Bronchus fibroblast of lung (primary cell): ENCODE measurements at places on chromosomes 5 and 9. TPM values are rescaled to one million over a fixed set of nuclear protein-coding genes. Genes with fewer than 3 reads are reported as not detected.

ARL14EPL gene
- 0.17 TPM in 1 of 2 replicates, not detected in the other for total RNA-seq

ATP10B gene
- total RNA-seq: not detected in 2 replicates

C5orf58 gene
- total RNA-seq: not detected in 2 replicates

WHRN gene
- total RNA-seq: 0.15 and 0.34 TPM in 2 replicates

SLIT3 gene
- total RNA-seq: 0.15 and 0.34 TPM in 2 replicates

PCDHA9 gene
- not detected in 2 replicates for total RNA-seq

HAND1 gene
- not detected in 2 replicates for total RNA-seq

KIF4B gene
- total RNA-seq: not detected in 2 replicates

HEMGN gene
- not detected in 2 replicates for total RNA-seq

FSTL4 gene
- total RNA-seq: 0.15 TPM in 1 of 2 replicates, not detected in the other

IL6ST gene
- total RNA-seq: 148 and 170 TPM in 2 replicates

RNF20 gene
- total RNA-seq: 18.3 and 19.2 TPM in 2 replicates

C9orf43 gene
- total RNA-seq: 0.45 TPM in 1 of 2 replicates, not detected in the other

KCNIP1 gene
- not detected in 2 replicates for total RNA-seq

FOXD4 gene
- total RNA-seq: 0.34 TPM in 1 of 2 replicates, not detected in the other

RABEPK gene
- total RNA-seq: 30.1 and 33.0 TPM in 2 replicates

PCDHGB5 gene
- 10.6 and 13.8 TPM in 2 replicates for total RNA-seq

TMEFF1 gene
- total RNA-seq: 1.3 and 1.5 TPM in 2 replicates

PAIP1 gene
- total RNA-seq: 81.2 and 85.6 TPM in 2 replicates

STOML2 gene
- total RNA-seq: 225 and 245 TPM in 2 replicates
